ENCODE measurements at places on chromosomes 12 and 14. TPM values are rescaled to one million over a fixed set of nuclear protein-coding genes. Genes with fewer than 3 reads are reported as not detected.
A peak's percentile ranks its signal among the peaks of the same experiment; 100 is the strongest.

- no peak for DNase-seq
These were observed 98.9 kb upstream of the PLEKHG7 start for GRCh38 chr12:92603741-92604432.

GRCh38 chr12:99277591-99278379 lies 369.8 kb upstream of the GARIN6 start:
- DNase-seq, result no peak

The DBX2 gene
- not detected for polyA plus RNA-seq

The OAS1 gene
- polyA plus RNA-seq, result 11.9 TPM

DNA sequence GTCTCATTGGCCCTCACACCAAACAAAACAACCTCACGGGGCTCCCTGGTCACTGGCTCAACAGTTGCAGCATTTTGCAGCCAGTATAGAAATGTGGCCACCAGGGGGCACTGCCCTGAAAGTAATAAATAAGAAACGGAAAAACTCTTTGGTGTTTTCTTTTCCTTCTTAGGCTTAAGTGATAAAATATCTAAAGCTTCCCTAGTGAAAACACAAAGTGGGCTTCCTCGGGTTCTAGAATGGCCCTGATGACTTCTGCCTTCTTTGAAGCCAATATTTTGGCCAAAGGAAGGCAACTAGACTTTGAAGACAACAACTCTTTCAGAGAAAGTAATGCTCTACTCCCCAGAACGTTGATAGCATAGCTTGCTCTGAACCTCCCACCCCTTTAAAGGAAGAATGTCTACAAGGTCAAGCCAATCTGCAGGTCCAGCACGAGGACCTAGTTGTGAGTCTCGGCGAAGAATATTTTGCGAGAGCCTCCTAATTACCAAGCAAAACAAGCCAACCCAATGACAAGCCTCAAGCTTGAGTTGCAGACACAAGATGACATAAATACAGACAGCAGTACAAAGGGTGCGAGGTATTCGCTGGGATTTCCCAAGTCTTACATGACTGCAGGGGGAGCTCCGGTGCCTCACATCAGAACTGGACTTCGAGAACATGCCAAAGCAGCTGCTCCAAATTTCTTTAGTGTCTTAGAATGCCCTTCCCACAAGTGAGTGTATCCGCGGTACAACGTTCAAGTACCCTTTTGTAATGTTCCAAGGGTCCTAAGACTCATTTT lies 2.6 kb downstream of the ITPK1 start:
- DNase-seq, result peak; percentile 79

- no peak for DNase-seq
These were observed 128.8 kb downstream of the SYNE2 start for GRCh38 chr14:63981569-63981968.

The KRT8 gene
- 204 TPM for polyA plus RNA-seq

GRCh38 chr14:76784266-76784874 lies 23.1 kb downstream of the VASH1 start:
- DNase-seq, result no peak

GRCh38 chr12:6061660-6062059 lies 62.8 kb downstream of the VWF start:
- DNase-seq, result no peak

DNA sequence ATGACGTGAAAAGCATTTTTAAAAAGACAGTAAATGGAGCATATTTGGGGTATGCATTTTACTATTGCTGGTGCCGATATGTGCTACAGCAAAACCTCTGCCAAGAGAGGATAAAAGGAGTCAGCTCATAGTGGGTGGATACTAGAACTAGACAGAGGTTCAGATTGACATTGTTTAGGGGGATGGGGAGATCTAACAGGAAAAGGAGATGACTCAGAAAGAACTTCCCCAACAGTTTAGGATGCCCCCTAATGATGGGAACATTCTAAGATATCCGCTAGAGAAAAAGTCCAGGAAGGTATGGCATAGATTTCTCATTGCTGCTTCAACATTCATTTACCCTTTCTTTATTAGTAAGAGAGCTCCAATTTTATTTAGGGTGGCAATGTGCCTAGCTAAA lies 110.5 kb upstream of the CLEC14A start:
- DNase-seq, result no peak

DNA sequence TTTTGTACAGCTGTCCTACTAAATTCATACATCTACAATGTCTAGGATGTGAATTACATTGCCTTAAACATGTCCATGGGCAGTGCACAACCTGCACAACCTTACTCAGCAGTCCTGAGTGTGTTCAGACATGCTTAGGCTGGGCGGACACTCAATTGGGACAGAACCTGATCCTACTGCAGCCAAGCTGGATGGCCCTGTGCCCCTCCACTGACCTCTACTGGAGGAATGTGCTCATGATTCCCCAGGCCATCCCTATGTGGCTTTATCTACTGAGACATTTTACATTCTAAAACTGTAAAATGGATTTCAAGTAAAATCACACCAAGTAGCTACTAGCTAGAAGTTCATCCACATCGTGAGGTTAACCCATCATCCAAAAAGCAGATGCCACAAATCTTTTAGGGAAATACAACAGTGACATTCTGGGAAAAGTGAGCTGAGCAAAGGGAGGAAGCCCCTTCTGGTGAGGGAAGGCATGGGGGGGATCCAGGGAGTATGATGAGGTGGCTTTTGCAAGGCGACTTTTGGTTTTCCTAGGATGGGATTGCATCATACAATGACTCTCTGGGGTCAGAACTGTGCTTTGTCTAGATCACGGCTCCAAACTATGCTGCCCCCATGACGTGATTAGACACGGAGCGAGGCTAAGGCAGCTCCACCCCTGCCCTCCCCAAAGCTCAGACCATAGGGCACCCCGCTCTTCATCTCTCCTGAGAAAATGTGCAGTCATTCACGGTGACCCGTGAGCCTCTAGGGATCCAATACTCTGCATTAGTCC lies 911.7 kb upstream of the TMEM132C start:
- no peak for DNase-seq

DNA sequence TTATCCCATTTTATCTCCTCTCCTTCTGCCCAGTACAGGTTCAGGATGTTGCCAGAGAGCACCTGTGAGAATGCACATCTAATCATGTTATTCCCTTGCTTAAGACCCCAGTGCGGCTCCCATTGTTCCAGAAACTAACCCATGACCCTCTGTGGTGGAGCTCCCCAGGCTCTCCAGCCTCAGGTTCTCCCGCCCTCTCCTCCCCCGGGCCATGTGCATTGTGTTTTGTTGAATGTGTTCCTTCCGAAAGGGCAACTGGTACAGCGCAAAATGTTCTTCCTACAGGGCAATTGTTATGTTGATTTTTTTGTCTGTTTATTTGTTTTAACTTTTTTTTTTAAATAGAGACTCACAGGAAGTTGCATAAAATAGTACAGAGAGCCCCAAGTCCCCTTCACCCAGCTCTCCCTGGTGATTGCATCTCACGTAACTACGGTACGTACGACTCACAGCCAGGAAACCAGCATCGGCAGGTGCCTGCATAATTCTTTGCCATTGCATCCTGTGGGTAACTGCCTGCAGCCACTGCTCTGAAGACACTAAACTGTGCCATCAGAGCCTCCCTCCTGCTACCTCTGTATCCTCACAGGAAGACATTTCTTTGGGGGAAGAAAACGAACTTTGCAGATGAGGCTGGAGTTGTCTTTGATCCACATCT lies 31.2 kb downstream of the TMEM132C start:
- no peak for DNase-seq

The HOTAIR gene
- polyA plus RNA-seq, result 1.6 TPM

DNA sequence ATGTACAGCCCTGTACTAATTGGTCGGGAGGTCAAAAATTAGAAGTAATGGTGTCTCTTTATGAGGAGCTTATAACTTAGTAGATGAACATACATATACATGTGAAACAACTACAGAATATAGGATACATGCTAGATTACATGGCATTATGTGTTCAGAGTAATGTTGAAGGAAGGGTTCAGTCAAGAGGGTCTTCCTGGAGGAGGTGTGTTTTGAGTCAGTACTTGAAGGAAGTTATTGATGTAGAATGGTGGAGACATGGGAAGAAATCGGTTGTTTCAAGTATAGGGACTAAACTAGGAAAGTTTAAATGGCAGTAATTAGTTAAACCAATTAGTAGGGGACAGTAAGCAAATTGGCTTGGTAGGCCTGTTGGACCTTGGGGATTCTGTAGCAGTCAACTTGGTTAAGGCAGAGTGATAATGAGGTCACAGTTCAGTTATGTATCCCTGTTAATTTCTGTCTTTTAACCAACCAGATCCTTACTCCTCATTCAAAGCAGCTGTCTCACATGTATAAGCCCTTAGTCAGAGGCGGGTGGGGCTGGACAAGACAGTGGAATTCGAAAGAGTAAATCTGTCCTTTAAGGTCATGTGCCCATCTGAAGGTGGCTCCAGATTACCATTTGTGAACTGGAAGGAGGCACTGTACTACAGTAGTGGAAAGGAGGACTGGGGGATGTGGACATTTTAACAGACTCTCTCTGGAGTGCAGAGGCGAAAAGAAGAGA lies 3.5 kb upstream of the ANKRD52 start:
- no peak for DNase-seq

GRCh38 chr14:87059060-87059839 lies 933.7 kb downstream of the GALC start:
- no peak for DNase-seq

The MPHOSPH9 gene
- 38.6 TPM for polyA plus RNA-seq

The PGF gene
- polyA plus RNA-seq, result 12.0 TPM

The TAS2R20 gene
- polyA plus RNA-seq, result 4.0 TPM

GRCh38 chr12:76666290-76666835 lies 97.6 kb upstream of the ZDHHC17 start:
- no peak for DNase-seq

GRCh38 chr12:119006746-119007145 lies 25.4 kb downstream of the SRRM4 start:
- DNase-seq, result no peak

The NYNRIN gene
- 47.5 TPM for polyA plus RNA-seq

DNA sequence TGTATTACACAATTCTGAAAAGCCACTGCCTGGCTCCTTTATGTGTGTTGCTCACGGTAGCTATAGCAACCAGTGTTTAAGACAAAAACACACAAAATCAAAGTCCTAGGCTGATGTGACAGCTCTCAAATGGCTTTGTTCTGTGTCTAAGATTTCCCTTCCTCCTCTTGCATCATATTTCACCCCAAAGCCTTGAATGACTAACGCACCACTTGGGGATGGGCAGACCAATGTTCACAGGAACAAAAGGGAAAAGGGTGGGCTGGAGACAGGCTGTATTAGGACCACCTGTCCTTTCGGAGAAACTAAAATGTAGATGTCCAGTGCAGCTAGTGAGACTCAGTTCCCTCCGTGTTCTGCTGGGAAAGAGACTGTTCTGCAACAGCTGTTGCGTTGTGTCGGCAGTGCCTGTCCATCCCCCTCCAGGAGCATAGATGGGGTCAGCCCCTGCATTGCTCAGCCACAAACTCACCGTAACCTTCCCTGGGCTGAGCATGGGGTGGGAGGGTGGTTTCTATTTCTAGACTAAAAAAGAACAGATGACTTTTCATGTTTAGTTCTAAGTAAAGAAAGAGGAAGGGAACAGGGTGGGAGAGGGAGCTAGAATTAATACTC lies 26.8 kb upstream of the DAAM1 start:
- DNase-seq, result peak; percentile 62

DNA sequence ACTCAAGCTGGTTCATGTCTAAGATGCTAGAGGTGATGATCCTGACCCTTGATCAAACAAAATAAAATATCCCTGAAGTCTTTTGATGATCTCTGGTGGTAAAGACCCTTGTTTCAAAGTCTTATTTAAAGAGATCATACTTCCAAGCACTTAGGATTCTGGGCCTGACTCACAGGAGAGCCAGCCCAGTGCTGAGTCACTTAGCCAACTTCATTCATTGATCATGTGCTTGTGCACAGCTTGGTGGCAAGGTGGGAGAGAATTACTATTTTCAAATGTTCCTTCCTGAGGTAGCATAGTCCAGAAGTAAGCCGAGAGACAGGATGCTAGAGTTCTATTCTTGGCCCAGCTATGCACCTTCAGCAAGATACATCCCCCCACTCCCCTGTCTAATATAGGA lies 40.6 kb downstream of the SCN8A start:
- DNase-seq, result no peak

- no peak for DNase-seq
These were observed 160.5 kb downstream of the KITLG start for GRCh38 chr12:88419794-88420193.

DNA sequence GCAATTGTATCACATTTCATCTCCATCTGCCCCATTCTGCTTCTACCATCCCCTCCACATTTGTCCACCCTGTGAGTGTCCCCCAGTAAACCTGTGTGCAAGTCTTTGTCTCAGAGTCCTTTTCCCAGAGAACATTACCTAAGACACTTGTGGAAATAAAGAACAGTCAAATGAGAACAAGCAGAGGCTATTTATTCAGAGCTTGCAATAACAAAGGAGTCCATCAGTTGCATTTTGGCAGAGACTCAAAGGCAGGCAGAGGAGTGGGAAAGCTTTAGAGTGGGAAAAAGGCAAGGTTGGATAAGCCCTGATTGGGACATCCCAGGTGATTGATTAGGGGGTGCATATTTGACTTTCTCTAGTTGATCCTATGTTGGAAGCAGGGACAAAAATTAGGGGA lies 18.2 kb upstream of the PPFIBP1 start:
- DNase-seq, result no peak

DNA sequence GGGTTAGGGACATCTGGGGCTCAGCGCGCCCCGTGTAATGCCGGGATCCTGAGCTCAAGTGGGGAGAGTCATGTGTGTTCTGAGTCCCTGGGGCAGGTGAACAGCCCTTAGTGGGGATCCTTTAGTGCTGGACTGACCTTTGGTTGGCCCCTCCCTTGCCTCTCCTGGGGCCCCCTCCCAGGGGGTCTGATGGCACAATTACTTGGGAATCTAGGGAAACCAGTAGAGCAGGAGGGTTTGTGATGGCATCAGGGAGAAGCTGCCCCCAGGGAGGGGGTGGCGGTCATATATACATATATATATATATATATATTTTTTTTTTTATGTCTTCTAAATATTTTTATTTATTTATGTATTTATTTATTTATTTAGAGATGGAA lies at the start of gene MORN3:
Gene MORN3 (minus strand): TSS at position 134 of the 380 bp plus-strand sequence. CDS start 171 bp downstream, outside the sequence.
- DNase-seq, result no peak

DNA sequence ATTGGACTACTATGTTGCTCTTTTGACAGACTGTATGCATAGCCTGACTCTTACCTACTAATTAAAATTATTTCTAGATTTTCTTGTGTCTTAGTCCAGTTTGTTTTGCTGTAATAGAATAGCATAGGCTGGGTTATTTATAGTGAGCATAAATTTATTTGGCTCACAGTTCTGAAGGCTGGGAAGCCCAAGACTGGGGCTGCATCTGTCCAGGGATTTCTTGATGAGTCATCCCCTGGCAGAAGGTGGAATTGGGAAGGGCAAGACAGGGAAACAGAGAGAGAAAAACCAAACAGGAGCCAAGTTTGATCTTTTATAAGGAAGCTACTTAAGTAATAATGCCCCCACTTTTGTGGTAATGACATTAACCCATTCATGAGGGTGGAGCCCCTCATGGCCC lies 759.2 kb upstream of the LRFN5 start:
- DNase-seq, result no peak

The SEL1L gene
- polyA plus RNA-seq, result 79.5 TPM

Measured in renal cortex interstitium (tissue), 15 donors.